Dermis microvascular lymphatic vessel endothelial cell (primary cell): ENCODE measurements at places on chromosomes 2 and 18.

DNA sequence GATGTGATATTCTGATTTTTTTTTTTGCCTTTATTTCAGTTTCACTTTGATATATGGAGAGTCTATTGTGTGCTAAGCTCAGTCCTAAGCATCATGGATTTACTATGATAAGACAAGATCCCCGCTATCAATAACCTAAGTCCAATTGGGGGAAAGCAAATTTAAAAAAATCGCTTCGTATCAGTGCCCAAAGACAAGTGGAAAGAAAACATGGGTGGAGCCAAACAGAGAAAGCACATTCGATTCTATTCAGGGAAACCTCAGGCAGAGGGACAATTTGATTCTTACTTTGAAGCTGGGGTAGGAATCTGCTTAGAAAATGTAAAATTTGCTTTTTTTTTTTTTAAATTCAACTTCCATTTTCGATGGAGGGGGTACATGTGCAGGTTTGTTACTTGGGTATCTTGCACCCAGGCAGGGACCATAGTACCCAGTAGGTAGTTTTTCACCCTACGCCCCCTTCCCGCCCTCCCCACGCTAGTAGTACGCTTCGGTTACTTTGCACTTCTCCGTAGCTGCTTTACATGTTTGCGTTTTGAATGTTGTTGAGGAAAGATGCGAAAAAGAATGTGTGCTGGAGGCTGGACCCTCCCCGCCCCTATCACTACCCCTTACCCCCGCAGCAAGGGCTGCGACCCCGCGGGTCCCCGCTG is 12.4 kb downstream of the KIF5C start:
- no peak for DNase-seq

DNA sequence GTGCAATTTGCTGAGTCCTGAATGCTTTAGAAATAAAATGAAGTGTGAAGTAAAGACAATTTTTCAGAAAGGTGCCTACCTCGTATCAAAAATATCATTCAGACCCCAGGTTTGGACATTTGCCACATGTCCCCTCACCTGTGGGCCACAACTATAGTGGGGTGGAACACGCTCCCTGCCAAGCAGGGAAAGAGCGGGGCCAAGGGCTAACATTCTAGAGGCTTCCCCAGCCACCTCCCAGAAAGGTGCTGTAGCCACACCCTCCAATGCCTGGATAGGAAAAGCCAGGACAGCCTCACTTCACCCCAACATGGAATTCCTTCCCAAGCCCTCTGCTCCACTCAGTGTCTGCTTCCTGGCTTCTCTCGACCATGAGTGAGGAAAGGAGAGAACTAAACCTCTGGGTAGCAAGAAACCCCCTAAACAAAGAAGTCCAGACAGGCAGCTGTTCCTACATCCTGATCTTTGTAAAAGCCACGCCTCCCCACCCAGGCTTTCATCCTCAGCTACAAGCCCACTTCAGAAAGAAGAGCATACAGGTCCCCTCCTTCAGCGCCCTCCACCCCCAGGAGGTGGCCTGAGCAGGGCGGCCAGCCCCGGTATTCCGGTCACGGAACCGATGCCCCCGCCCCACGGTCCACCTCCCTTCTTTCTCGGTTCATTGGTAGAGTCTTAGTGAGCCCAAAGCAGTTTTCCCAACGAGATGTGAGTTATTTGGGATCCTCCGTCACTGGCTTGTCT is 2.1 kb downstream of the COL6A3 start:
- no peak for DNase-seq

- no peak for DNase-seq
Observed at GRCh38 chr2:202196727-202197126, 41.7 kb downstream of the SUMO1 start.

- DNase-seq = peak; percentile 64
Observed at GRCh38 chr2:181818840-181819239, 72.7 kb upstream of the ITPRID2 start.

- DNase-seq = no peak
Observed at GRCh38 chr2:241050624-241051577, 51.2 kb downstream of the MTERF4 start.

GRCh38 chr18:2535419-2535910 is 35.8 kb downstream of the METTL4 start:
- no peak for DNase-seq

GRCh38 chr2:169027234-169027633 is 3.9 kb downstream of the ABCB11 start:
- DNase-seq = no peak

GRCh38 chr2:88517759-88518201 is 65.3 kb upstream of the FOXI3 start:
- no peak for DNase-seq

DNA sequence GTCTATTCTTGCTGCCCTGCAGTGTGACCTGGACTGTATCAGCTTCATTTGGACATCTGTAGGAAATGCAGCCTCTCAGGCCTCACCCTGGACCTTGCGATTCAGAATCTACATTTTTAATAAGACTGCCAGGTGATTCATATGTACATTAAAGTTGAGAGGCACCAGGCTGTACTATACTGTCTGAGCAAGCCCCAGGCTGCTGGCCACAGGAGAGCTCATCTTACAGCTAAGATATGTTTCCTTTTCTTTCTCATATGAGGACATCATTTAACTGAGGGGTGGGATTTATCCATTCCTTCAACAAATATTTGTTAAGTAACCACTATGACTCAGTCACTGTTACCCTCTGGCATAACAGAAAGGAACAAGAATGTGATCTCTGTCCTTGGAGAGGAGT is 78.2 kb upstream of the GCFC2 start:
- DNase-seq = no peak

DNA sequence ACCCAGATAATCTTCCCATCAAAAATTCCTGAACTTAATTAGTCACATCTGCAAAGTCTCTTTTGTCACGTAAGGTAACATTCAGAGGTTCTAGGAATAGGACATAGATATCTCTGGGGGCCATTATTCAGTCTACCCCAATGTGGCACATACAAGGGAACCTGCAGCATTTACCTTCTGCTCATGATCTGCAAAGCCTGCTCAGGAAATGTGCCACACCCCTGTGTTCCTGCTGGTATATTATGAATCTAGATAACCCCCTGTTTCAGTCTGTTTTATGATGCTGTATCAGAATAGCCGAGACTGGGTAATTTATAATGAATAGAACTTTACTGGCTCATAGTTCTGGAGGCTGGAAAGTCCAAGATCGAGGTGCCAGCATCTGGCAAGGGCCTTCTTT is 103.5 kb downstream of the ARL4C start:
- no peak for DNase-seq

DNA sequence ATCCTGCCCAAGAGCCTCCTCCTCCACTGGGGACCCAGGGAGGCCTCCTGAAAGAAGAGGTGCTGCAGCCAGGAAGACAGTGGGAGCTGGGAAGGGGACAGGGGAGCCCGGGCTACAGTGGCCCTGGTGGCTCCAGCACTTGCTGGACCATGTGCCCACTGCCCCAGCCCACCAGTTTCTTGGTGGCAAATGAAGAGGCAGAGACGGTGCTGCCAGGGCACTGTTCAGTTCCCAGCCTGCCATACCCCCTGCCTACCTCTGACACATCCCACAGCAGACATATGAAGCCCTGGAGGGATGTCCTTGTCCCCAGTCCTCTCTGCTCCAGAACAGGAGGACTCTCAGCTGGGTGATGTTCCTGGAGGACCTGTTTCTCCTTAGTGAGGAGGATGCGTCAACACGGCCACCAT is 3.7 kb downstream of the RAMP1 start:
- no peak for DNase-seq

DNA sequence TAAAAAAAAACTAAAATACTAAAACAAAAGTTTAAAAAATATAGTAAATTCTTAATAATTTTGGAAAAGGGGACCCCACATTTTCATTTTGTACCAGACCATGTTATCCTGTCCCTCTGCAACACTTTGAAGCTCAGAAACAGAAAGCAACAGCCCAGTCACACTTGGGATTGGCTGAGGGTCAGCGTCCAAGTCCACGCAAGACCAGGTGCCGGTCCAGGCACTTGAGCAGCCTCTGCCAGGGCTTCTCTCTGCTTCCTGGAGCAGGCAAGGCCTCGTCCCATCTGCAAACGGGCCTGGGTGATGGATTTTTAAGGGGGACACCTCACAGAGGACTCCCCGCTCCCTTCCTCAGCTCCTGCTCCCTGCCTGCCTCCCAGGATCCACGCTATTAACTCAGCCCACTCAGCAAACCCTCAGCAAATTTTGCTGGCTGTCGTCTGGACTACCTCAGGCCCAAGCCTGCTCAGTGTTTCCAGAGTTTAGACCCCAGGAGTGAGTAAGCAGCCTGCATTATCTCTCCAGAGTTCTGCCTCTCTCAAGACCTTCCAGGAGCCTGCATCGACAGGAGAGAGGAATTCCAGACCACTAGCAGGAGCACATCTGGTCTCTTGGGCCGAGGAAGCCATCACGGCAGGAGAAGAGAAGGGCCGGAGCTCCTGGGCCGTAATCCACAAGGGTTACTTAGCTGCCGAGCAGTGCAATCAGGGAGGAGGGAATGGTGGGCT is 88.7 kb upstream of the STPG4 start:
- DNase-seq = no peak

GRCh38 chr2:9303528-9304225 is 97.1 kb downstream of the ASAP2 start:
- no peak for DNase-seq

DNA sequence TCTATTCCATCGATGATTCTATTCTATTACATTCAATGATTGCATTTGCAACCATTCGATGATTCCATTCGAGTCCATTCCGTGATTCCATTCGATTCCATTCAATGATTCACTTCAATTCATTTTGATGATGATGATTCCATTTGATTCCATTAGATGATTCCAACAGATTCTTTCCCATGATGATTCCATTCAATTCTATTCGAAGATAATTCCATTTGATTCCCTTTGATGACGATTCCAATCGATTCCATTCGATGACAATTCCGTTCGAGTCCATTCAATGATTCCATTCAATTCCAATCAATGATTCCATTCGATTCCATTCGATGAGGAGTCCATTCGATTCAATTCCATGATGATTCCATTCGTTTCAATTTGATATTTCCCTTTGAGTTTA is 1088.8 kb downstream of the RPIA start:
- DNase-seq = no peak

- no peak for DNase-seq
Observed at GRCh38 chr2:2056531-2056930, 274.5 kb downstream of the MYT1L start.

GRCh38 chr2:100998235-100998573 is 3.9 kb upstream of the RPL31 start:
- DNase-seq = no peak

- peak; percentile 43 for DNase-seq
Observed at GRCh38 chr2:43041661-43042360, 184.6 kb downstream of the ZFP36L2 start.

GRCh38 chr2:36059691-36060090 is 295.9 kb upstream of the CRIM1 start:
- DNase-seq = no peak

DNA sequence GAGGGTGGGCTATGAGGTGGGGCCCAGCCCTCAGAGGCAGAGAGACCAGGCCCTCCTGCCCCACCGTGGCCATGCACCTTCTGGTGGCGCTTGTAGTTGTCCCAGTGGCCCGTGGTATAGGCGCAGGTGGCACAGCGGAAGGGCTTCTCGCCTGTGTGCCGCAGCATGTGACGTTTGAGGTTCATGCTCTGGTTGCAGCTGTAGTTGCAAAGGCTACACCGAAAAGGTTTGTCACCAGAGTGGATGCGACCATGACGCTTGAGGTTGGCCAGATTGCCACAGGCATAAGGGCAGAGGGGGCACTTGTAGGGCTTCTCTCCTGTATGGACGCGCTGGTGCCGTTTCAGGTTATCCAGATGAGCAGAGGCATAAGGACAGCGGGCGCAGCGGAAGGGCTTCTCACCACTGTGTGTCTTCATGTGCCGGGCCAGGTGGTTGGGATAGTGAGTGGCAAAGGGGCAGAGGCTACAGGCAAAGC is 2.9 kb downstream of the ZNF513 start:
- no peak for DNase-seq

DNA sequence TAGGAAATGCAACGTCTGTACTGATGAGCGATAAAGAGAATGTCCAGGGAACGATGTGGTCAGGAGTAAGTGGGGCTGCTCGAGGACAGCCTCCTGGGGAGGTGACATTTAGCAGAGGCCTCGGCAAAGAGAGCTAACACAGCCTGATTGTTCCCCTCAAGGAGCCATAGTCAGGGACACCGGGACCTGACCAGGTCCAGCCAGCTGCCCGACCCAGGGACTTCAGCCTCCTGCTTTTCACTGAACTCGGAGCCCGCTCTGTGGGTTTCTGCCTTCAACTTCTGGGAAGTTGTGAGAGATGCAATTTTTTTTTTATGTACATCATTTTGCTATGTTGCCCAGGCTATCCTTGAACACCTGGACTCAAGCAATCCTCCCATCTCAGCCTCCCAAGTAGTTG is 10.1 kb downstream of the NEU2 start:
- no peak for DNase-seq

GRCh38 chr2:127052771-127053691 is 53.9 kb downstream of the BIN1 start:
- no peak for DNase-seq

- no peak for DNase-seq
Observed at GRCh38 chr18:10015288-10015701, 101.5 kb downstream of the VAPA start.

- DNase-seq = no peak
Observed at GRCh38 chr18:67143028-67143427, 373.5 kb downstream of the DSEL start.

DNA sequence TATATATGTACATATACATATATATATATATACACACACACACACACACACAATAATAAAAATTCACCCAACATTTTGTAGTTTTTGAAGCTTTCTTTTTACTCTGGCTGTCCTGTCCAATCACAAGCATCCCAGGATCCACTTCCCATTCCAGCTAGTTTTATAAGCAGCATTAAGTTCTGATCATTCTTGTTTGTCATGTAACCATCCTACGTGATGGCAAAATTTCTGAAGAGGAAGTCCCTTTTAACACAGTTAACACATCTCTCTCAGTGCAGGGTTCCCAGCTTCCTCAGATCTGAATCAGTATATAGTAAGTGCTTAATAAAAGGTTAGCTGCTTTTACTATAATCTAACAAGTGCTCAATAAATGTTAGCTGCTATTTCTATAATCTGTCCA is 26.4 kb downstream of the MYOM1 start:
- no peak for DNase-seq

DNA sequence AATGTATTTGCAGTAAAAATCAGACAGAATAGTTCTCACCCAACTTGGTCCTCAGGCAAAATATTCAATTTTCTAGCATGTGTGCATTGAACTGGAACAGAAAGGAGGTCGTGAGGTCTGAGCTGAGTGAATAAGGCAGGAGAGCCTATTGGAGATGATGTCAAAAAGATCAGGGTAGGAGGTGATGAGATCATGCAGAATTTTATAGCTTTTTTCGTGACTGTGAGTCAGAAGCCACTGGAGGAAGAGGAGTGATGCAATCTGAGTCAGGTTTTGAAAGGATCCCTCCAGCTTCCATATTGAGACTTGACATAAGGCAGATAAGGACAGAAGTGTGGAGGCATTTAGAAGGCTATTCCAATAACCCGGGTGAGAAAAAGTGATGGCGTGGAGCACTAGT is 299.5 kb upstream of the SOX11 start:
- no peak for DNase-seq

- peak; percentile 45 for DNase-seq
Observed at GRCh38 chr2:23988371-23988770, 21.5 kb upstream of the MFSD2B start.

GRCh38 chr18:7521226-7521856 is 45.8 kb upstream of the PTPRM start:
- DNase-seq = no peak

GRCh38 chr2:159046966-159047365 is 78.5 kb downstream of the TANC1 start:
- peak; percentile 80 for DNase-seq
